ENCODE measurements at places on chromosomes 4 and X.

DNA sequence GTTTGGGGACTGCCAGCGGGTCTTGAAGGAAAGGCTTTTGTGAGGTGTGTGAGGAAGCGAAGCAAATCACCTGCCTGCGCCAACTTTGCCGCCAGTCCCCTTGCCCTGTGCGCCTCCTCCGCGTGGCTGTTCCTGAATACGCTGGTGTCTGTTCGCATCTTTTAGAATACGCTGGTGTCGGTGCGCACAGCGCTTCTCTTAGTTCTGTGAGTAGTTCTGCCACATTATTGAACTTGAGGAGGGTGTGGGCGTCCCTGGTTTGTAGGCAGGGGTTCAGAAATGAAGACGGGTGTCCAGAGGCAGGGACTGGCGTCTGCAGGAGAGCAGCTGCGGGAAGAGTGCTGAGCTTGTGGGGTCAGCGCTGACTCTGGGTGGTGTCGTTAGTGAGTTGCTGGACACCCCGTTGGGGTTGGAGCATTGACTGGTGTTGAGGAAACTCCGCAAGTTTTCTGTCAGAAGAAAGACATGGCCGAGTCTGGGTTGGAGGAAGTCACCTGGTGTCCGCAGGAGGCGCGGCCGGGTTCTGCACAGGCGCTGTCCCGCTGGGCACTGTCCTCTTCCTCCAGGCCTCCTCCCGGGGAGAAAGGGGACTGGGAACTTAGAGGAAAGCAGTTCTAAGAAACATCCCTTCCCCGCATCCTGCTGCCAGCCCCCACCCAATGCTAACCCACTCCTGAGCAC, 930 bp downstream of the ZNF718 start:
- DNase-seq, result no peak

DNA sequence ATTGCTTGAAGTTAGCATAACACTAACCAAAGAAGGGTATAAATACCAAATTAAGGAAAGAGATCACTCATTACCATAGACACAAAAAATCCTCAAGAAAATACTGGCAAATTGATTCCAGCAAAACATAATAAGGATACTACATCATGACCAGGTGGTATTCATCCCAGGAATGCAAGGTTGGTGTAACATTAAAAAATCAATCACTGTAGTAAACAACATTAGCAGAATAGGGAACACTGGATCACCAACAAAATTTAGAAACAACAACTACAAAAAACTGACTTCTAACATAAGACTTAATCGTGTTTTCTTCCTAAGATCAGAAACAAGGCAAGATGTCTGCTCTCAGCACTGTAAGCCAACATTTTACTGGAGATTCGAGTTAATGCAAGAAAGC, 14.1 kb downstream of the GAK start:
- no peak for DNase-seq

GRCh38 chr4:141971869-141972268, 335.5 kb downstream of the IL15 start:
- DNase-seq, result no peak

DNA sequence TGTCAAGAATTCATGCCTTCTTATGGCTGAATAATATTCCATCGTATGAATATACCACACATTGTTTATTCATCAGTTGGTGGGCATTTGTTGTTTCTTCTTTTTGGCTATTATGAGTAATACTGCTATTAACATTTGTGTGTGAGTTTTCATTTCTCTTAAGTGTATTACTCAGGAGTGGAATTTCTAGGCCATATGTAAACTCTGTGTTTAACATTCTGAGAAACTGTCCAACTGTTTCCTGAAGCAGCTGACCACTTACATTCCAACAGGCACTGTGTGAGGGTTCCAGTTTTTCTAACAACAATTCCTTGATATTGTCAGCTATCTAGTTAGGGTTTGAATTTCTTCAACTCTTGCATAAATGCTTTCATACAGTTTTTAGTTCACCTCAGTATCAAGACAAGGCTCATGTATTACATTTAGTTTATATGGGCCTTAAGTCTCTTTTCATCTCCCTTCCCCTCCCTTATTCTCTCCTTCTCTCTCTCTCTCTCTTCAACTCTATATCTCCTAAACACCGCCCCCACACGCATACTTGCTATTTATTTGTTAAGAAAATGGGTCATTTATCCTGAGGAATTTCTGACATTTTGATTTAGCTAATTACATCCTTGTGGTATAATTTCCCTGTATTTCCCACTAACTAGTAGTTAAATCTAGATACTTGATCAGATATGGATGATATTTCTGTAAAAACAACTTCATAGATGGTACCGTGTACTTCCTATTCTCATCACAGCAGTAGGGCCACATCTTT, 77.4 kb downstream of the WDR19 start:
- DNase-seq, result no peak

DNA sequence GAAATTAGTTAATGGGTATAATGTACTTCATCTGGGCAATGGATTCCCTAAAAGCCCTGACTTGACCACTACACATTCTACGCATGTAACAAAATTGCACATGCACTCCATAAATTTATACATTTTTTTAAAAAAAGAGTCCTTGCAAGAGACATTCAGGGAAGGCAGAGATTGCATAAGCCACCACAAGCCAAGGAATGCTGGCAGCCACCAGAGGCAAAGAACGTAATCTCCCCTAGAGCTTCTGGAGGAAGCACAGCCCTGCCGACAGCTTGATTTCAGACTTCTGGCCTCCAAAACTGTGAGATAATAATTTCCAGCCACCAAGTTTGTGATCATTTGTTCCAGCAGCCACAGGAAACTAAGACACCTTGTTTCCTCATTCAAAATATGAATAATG, 185.6 kb upstream of the GALNT7 start:
- no peak for DNase-seq

DNA sequence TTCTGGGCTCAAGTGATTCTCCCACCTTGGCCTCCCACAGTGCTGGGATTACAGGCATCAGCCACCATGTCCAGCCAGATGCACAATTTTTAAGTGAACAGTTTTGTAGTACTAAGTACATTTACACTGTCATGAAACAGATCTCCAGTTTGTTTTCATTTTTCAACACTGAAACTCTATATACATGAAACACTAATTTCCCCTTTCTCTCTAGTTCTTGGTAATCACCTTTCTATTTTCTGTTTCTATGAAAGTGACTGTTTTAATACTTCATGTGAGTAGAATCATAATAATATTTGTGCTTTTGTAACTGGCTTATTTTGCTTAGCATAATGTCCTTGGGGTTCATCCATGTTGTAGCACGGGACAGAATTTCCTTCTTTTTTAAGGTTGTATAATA, 237.4 kb downstream of the CAMK2D start:
- DNase-seq, result no peak

DNA sequence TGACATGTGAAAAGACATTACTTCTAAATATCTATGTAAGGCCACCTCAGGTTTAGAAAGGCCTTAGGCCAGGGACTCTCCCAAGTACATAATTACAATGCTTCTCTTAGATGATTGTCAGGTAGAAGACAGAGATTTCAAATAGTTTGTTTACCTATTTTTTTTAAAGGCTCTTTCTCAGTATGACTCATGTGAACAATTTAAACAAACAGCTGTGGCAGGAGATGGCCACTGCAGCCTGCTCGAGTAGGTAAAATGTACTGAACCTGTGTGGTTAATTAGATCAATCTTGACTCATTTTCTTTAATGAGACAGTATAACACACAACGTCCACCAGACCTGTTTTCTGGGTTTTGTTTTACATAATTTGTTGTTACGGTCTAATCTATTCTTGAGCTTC, 50.2 kb downstream of the LEF1 start:
- DNase-seq, result peak; percentile 3

- no peak for DNase-seq
These were observed 46.5 kb downstream of the CWH43 start for GRCh38 chr4:49032440-49033161.

- no peak for DNase-seq
These were observed 64.1 kb downstream of the ALPK1 start for GRCh38 chr4:112361181-112361791.

DNA sequence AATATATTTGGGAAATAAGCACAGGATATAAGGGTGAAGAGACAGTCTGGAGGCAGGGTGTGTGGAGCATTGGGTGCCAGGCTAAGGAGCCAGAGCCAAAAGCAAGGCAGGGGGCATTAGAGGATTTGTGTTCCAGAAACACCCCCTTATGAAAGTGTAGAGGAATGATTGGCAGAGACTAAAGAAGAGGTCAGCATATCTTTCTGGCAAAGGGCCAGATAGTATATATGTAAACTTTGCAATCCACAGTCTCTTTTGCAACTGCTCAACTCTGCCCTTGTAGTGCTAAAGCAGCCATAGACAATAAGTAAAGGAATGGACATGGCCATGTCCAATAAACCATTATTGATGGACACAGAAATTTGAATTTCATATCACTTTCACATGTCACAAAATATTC, 3.6 kb upstream of the SLC9A6 start:
- DNase-seq, result no peak

DNA sequence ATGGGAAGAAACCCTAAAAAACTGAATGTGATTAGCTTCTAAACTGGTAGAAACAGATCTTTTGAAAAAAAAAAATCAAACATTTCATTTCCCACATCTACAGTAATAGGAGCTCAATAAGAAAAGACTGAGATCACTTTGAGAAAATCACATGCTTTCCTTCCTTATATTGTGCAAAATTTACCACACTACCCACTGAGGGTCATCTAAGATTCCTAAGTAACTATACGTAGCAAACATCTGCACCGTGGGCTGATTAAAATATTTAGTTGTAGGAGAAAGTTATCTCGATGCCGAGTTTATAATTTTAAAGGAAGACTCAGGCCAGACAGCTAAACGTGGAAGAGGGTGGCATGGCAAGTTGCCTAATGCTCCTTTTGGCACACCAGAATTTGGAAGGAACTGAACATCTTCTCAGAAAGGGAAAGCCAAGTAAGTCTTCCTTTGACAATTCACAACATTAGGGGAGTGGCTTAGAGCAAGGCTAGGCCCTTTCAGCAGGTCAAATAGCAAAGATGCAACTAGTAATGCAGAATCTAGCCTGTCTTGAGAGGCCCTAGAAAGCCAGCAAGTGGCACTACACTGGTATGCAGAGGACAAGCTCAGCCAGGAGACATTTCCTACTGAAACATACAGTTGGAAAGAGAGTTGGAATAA, 128.0 kb downstream of the TMA16 start:
- no peak for DNase-seq

- no peak for DNase-seq
These were observed 131.7 kb downstream of the CHRNA9 start for GRCh38 chr4:40466789-40467188.

- no peak for DNase-seq
These were observed 96.4 kb downstream of the ATP8A1 start for GRCh38 chr4:42560467-42560861.

- no peak for DNase-seq
These were observed 26.1 kb upstream of the ZCCHC13 start for GRCh38 chrX:74277846-74278245.

DNA sequence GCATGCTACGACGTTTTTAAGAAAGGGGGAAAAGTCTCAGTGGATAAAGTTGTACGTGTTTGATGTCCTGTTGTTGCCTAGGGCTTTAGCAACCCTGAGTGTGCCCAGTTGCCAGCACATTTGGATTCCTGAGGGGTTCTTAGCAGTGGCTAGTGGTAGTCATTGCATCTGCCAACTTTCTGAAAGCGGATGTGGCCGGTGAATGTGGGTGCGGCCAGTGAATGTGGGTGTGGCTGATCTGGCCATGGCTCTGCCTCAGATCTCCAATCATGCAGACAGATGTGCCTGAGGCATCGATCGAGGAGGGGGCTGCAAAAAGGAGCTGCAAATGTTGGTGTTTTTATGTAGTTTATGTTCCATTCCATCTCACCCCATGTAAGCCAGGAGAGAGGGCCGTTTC, 41.5 kb upstream of the FAT1 start:
- no peak for DNase-seq

DNA sequence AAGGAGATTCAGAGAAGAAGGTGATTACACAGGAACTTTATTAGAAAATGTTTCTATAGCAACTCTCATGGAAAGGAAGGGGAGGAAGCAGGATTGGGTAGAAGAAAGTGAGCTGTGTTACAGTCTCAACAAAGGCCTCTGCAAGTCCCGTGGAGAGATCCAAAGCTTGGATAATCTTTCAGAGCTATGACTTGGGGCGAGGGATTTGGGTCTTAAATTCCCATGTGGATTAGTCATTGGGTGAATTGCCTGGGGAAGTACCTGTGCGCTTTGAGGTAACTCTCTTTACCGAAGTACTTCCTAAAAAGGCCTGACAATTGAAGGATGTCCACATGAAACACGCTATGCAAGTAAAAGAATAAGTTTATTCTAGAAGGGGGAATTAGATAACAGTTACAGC, 133.8 kb upstream of the ANKRD50 start:
- DNase-seq, result no peak

GRCh38 chr4:73152893-73153292, 83.4 kb upstream of the COX18 start:
- DNase-seq, result no peak

- no peak for DNase-seq
These were observed 198.8 kb upstream of the FAT4 start for GRCh38 chr4:125115941-125116340.

- DNase-seq, result no peak
These were observed 42.4 kb downstream of the CLCN4 start for GRCh38 chrX:10199212-10199611.

DNA sequence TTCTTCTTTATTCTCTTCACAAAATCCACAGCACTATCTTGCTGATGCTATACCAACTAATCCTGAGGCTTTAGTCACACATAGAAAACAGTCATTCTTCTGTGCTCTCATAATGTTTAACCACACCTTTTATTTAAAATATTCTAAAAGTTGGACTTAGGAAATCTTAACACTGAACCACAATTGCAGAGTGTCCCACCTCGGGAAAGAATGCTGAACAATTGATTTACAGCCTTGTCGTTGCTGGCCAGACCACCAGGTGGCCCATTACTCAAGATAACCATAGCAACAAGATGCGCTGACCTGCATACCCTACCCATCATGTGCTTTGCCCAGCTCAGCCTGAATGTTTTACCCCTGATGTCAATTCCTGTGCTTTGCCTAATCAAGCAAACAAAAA, 100.8 kb downstream of the ARSJ start:
- DNase-seq, result no peak

GRCh38 chr4:152328582-152328981, 207.3 kb downstream of the FBXW7 start:
- DNase-seq, result no peak

DNA sequence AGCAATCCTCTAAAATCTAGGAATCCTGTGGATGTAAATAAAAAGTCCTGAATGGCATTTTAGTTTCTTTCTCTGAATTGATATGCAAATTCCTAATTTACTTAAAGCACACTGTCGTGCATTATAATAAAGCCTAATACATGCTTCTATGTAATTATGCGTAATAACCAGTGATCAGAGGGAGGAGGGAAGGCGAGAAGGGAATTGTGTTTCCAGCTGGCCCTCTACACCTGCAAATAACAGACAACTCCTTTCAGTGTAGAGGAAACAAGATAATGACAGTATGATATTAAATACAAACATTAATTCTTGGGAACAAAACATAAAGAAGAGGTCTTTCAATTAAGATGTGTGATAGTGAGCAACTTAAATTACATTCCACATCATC, 419.6 kb upstream of the LCORL start:
- no peak for DNase-seq

- no peak for DNase-seq
These were observed 56.1 kb upstream of the CCDC149 start for GRCh38 chr4:24968992-24969391.

- no peak for DNase-seq
These were observed 24.8 kb upstream of the GATB start for GRCh38 chr4:151785484-151786157.

Data from activated CD4-positive, CD25-positive, alpha-beta regulatory T cell (primary cell).